ENCODE measurements at places on chromosomes 13 and 19.
A peak's percentile ranks its signal among the peaks of the same experiment; 100 is the strongest.

DNA sequence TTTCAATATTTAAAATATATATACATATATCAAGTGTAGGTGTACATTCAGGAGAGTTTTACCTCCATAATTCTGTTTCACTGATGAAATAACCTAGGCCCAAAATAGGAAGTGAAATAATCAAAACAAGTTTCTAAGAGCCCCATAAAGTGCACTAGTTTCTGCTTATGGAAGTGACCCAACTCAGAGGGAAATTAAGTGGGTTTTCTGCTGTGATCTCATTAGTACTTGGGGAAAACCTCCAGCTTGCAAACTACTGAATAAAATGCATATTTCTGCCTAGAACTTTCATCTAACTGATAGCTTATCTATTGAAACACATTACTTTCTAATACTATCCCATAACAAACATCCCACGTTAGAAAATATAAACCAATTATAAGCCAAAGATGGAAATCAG is 45.4 kb upstream of the MIR17HG start:
- no peak for DNase-seq

GRCh38 chr13:42119875-42120274 is 71.4 kb downstream of the DGKH start:
- no peak for DNase-seq

DNA sequence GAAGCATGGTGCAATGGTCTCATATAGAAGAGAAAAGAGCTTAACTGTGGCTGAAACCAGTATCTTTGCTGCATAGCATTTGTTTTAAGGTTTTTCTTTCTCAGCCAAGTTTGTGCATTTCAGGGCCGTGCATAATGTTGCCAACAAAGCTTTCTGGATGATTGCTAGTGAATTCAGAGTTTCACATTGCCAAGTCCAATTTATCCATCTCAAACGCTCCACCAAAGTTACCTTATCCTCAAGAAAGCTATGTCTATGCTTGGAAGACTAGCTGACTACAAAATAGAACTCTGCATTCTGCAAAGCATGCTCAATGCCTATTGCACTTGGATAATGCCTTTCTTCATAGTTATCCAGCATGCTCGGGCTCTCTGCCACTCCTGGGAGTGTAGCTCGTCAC is 535.8 kb upstream of the SGCG start:
- DNase-seq, result no peak

- DNase-seq, result no peak
Measured at GRCh38 chr13:51828730-51829567, 16.0 kb downstream of the TMEM272 start.

DNA sequence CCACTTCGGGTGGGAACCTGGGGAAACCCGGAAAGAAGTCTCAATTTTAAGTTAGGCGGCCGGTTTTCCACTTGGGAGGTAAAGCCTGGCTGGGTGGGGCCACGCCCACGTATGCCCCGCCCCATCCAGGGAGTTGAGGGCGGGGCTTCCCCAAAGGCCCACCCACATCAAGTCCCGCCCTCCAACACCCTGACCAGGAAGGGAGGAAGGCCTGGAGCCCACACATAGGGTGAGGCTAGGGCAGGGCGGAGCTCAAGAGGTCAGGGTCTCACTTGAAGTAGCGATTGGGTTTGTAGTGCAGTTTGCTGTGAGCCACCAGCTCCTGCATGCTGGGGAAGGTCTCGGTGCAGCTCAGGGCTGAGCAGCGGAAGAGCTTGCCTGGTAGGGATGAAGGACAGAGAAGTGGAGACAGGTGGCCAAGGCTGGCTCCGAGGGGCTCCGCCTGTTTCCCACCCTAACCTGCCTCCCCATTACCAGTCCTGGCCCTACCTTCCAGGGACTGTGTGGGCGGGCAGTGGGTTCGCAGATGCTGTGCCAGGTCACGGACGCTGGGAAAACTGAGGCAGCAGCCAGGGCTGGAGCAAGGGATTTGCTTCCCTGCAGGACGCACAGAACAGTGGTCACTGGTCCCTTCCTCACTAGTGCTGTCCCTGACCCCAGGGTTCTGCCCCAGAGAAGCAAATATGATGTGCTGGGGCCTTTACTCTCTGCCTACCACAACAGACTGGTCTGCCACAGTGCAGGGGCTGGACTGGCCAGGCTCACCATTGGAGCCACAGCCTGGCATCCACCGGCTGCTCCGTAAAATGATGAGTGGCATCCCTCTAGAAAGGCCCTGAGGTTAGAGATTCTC is 1.6 kb downstream of the ZNF414 start:
- no peak for DNase-seq

- no peak for DNase-seq
Measured at GRCh38 chr13:111517641-111518010, 197.2 kb downstream of the TEX29 start.

GRCh38 chr13:48776401-48776800 is 122.7 kb downstream of the CYSLTR2 start:
- DNase-seq, result no peak

GRCh38 chr13:66375756-66376155 is 854.4 kb downstream of the PCDH9 start:
- no peak for DNase-seq

GRCh38 chr13:45340422-45341033 is 455 bp downstream of the TPT1 start:
- peak; percentile 80 for DNase-seq

- DNase-seq, result no peak
Measured at GRCh38 chr19:10044390-10044789, 31.1 kb downstream of the RDH8 start.

All from stimulated activated CD4-positive, alpha-beta T cell treated with anti-CD3 and anti-CD28 coated beads, TNF-alpha, amount 100 ng/mL, for 4 hours (primary cell).